Endothelial cell of umbilical vein (primary cell): ENCODE measurements at places on chromosomes 5 and 9. TPM values are rescaled to one million over a fixed set of nuclear protein-coding genes. Genes with fewer than 3 reads are reported as not detected.

DNA sequence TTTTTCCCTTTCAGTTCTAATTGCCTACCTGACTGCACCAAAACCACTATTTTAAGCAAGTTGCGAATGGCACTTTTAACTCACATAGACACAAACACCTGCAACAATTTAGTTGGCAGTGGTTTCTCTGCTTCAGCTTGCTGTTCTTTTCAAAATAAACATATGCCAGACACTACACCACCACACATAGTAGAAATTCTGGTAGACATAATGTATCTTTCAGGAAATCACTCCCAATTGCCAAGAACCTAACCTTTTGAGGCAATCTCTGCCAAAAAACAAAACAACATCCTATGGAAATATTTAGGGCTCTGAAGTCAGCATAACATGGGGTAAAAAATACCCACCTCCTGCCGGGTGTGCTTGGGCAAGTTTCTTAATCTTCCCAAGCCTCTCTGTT lies 27.7 kb downstream of the GLIS3 start:
- peak; percentile 57 for DNase-seq

DNA sequence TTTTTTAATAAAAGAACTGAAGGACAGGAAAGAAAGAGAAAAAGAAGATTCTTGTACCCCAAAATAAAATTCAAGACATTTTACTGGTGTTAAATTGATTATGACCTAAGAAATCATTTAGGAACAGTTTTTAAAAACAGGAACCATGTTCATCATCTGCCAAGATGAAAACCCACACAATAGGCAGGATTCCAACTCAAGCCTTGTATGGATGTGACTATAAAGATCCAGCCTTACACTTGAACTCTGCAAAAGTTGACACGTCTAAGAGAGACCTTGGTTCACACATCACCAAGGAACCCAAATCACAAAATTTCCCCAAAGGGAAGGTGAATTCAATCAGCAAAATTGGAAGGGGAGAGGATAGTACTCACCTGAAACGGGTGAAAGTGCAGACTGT lies 82.6 kb downstream of the SMIM23 start:
- DNase-seq: no peak

DNA sequence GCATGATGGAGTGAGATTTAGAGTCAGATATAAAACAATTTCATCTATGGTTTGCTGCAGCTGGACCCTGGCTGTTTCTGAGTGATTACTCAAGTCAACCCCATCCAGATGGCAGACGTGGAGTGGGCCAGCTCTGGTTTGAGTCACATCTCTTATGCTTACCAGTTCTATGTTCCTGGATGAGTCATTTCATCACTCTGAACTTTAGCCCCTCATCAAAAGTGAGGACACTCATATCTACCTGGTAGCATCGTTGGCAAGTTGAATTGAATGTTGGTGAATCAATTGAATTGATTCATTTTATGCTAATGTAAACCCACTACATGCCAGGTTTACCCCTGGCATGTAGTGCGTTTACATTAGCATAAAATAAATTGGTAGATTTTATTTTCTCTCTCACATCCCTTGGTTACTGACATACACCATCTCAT lies 176.4 kb downstream of the FGF18 start:
- DNase-seq: peak; percentile 79

The TGFBI gene
- 6.5 and 8.7 TPM in 2 replicates for total RNA-seq

DNA sequence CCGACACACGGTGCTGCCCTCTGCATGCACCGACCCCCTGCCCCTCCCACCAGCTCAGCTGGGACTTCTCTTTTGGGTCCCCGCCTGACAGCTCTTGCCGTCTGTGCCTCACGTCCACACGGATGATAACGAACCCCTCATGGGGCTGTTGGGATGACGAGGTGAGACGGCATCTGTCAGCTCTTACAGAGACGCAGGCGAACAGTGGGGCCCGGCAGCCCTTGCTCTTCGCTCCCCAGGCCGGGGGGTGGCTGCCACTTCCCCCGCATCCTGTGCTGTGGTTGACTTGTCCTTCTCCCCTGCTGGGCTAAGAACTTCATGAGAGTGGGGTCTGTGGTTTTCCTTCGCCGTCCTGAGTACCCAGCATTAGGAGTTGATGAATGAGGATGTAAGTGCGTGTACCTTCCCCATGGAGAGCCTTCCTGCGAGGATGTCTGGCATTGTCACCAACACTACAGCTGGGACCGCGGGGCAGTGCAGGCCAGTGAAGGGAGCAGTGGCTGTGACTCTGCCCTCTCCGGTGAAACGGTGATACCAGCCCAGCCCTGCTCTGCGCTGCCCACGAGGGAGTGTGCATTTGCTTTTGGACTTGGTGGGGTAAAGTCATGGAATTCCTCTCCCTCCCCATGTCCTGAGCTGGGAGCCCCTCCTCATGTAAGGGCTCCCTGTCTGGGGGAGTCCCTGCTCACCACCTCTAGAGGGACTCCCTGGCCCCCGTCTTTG lies 23.2 kb downstream of the HK3 start:
- no peak for DNase-seq

DNA sequence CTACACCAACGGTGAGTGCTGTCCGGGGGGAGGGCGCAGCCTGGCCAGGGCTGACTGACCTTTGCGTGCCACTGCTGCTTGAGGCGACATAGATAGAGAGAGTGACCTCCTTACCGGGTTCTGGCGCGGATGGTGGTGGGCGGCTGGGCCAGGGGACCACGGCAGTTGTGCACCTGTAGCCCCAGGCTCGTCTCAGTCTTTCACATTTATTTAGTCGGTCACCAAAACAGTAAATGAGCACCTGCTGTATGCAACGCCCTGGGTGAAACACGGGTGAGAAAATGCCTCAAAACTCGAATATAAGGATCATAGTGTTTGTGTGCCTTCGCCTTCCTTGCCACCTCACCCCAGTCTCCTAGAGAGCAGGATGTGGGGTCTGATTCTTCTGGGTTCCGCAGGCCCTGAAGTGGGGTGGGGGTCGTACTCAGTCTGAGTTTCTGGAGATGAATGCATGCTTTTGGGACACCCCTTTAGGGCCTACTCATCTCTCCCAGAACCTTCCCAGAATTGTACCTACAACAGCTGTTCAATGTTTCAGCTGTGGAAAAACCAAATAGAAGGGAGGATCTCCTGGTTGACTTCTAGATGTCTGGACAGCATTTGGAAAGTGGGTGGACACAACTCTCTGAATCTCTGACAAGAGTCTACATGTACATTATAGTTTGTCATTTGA lies 714 bp downstream of the SEC24A start:
- DNase-seq: peak; percentile 52

DNA sequence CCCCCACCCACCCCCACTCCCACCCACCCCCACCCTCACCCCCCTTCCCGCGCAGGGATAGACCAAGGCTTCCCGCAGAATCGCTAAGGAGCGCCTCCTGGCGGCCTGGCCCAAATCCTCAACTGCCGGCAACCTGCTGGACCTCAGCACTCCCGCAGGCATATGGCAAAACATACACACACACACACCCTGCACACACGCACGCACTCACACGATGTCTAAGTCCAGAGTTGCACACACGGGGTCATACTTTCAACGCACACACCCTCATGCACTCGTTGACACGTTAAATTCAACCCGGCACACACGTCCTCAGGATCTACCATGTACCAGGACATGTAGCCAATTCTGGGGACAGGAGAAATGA lies 1.7 kb downstream of the CPLX2 start:
- no peak for DNase-seq

The ADGRD2 gene
- not detected in 2 replicates for total RNA-seq

- no peak for DNase-seq
These were observed 800 bp upstream of the KCNN2 start for GRCh38 chr5:114360816-114361723.

The SLC6A3 gene
- not detected in 2 replicates for total RNA-seq

- DNase-seq: no peak
These were observed 354.5 kb upstream of the FTMT start for GRCh38 chr5:121497176-121497575.

The TMEM252 gene
- not detected in 2 replicates for total RNA-seq

- DNase-seq: no peak
These were observed 413.0 kb downstream of the ZNF608 start for GRCh38 chr5:124333298-124333979.

DNA sequence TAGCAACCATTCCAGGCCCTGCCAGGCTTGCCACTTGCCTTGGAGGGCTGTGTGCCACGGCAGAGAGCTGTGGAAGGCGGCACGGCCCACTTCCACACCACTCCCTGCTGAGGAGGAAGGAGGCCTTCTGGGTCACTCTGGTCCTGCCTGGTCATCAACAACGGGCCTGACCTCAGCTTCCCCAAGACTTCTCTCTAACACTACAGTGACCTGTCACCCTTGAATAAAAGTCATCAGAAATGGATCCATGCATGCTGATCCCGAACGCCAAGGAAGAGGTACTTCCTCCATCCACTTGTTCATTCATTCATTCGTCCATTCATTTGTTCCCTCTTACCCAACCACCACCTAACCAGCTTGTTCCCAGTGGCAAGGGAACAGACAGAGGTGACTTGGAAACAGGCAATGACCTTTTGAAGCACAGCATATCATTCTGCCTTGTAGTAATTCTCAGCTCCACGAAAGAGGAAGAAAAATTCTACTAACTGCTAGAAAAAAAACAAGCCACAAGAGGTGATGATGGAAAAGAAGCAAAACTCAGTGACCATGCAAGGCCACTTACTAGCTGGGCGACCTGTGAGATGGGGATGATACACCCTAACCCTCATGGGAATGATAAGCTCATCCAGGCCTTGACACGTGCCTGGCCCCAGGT lies 58.6 kb downstream of the STK10 start:
- no peak for DNase-seq

GRCh38 chr5:147855774-147856069 lies 22.8 kb upstream of the SCGB3A2 start:
- no peak for DNase-seq

DNA sequence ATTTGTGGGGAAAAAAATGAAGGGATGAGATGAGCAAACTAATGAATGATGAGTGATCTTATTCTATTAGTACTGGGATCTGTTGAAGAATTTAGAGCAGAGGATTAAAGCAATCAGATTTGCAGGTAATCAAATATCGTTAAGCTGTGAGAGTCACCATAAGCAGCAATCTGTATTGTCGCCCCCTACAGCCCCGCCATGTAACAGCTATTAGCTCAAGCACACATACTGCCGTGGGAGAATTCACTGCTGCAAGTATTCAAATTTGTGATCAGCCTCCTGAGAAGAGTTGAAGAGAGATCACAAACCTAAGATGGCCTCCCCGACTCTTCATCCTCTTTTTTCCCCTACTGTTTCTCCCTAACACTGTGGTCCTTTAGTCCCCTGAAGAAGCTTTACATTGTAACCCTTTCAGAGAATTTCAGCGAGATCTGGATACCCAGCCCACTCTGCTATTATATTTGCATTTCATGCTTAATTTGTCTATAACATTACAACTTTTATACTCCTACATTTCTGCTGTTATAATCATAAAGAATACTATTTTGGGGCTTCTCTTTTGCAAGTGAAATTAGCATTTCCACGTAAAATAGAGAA lies 28.5 kb upstream of the PHF24 start:
- peak; percentile 32 for DNase-seq

DNA sequence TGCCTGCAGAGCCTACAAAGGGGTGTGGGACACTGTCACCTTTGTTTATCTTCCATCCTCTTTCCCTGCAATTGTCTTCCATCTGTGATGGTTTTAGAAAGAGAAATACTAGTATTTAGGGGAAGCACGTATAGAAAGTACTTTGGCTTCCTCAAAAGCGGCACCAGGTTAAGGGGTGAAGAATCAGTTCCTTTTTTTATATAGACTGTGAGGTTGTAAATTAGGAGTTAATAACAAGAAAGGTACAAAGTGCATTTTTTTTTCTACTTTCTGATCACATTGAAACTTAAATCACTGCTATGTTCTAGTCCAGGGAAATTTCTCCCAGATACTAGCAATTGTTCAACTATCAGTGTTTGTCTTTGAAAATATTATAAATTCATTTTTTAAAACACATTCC lies 219.3 kb downstream of the CEMIP2 start:
- DNase-seq: no peak

- DNase-seq: no peak
These were observed 221.8 kb upstream of the TUT7 start for GRCh38 chr9:86575825-86576525.

- peak; percentile 94 for DNase-seq
These were observed 158.6 kb upstream of the DMRT1 start for GRCh38 chr9:682633-683508.

The BTNL9 gene
- 0.13 TPM in 1 of 2 replicates, not detected in the other for total RNA-seq

DNA sequence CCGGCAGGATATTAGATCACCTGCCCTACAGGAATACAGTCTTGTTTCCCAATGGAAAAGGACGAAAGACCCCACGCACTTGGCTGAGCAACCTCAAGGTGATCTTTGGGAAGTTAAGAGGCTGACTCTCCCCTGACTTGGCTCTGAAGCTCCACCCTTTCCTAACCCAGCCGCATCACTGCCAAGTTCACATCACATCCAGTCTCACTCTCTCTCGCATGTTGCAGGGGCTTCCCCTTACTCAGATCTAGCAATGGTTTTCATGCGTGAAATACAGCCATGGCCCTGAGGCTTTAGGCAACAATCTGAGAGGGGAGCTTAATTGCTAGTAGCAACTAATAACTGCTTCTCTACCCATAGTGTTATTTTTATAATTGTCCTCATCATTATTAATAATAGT lies 211.6 kb downstream of the DOCK8 start:
- DNase-seq: no peak

GRCh38 chr5:152218694-152219093 lies 186.4 kb downstream of the NMUR2 start:
- no peak for DNase-seq

- DNase-seq: no peak
These were observed 10.4 kb upstream of the SLC30A5 start for GRCh38 chr5:69083412-69083811.

DNA sequence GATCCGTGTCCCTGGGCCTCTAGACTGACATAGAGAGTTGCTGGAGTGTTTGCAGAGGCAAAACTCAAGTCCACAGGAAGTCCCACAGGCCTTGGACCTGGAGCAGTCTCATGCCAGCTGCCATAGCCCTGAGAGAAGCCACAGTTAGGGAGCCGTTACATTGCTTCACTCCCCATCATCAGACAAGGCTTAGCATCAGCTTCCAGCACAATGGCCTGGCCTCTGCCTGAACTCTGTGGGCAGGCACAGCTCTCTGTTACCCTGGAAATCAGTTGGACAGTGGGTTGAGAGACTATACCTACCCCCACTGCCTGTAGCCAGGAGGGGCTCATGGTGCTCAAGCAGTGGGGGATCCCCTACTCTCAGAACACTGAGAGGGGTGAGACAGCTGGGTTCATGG lies 16.2 kb upstream of the C9orf72 start:
- DNase-seq: no peak

GRCh38 chr9:6007058-6007769 lies 8.2 kb downstream of the RANBP6 start:
- DNase-seq: no peak

- peak; percentile 4 for DNase-seq
These were observed 76.9 kb upstream of the ZNF608 start for GRCh38 chr5:124823380-124823779.

The GAPVD1 gene
- 49.2 and 53.2 TPM in 2 replicates for total RNA-seq

DNA sequence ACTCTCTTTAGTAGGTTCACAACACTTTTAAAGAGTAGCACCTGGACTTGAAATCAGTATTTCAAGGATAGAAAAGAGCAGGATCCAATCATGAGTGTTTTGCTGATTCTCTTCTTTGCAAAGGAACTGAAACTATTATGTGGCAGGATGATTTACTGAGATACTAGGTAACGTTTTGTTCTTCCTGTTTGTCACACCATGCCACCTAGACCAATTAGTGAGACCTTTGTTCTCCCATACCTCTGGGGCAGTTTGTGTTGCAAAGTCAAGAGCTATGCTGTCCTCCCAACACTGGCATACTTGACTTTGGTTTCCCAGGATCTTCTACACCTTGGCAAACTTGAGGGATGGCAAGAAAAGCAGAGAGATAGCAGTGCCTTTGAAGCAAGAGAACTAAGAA lies 43.4 kb downstream of the PPP1R2B start:
- DNase-seq: no peak
